Activated effector memory CD4-positive, alpha-beta T cell treated with anti-CD3 and anti-CD28 coated beads, Interleukin-2, amount 50 U/mL, for 16 hours (primary cell): ENCODE measurements at places on chromosomes 3 and 15.

DNA sequence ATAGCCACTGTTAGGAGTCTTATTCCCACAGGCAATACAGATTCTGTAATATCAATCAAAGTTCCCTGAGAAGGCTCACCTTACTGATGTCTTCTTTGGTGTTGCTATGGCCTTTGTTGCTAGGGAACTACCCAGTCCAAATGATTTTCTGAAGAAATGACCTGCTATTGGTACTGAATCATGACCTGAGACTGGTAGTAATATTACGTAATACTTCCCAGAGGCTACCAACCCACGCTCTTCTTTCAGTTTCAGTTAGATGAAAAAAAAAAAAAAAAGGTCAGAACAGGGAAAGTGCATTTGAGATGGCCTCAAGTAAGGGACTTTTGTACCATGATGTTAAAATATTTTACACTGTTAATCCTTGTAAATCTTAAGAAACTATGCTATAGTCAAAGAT lies 1092.5 kb upstream of the EPHA6 start:
- no peak for DNase-seq

DNA sequence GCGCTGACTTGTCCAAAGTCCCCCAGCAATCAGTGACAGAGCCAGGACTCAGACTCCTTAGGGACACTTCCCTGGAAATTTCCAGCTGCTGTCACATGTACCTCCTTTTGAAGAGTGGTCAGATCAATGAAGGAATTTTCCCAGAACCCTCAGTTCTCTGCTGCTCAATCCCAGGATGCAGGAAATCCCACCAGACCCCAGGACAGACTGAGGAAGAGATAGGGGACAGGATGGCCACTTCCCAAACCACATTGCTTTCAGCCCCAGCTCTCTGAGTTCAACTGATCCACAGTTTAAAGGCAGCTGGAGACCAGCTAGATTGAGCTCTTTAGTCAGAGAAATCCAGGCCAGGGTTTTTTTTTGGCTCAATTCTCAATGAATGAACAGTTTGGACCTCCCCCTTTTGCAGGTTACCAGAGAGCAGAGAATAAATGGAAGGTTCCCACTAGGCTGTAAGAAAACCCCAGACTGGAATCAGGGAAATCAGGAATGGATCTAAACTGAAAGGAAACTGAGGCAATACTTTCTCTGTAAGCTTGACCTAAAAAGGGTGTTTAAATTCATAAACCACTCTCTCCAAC lies 1.5 kb downstream of the CYP1A1 start:
- no peak for DNase-seq

- DNase-seq: no peak
Observed at GRCh38 chr3:143232981-143233380, 113.4 kb downstream of the CHST2 start.

- DNase-seq: no peak
Observed at GRCh38 chr3:195184716-195185421, 86.1 kb downstream of the XXYLT1 start.

- no peak for DNase-seq
Observed at GRCh38 chr3:107206945-107207344, 170.3 kb upstream of the CCDC54 start.

- DNase-seq: no peak
Observed at GRCh38 chr3:13588993-13589392, 40.1 kb downstream of the FBLN2 start.

DNA sequence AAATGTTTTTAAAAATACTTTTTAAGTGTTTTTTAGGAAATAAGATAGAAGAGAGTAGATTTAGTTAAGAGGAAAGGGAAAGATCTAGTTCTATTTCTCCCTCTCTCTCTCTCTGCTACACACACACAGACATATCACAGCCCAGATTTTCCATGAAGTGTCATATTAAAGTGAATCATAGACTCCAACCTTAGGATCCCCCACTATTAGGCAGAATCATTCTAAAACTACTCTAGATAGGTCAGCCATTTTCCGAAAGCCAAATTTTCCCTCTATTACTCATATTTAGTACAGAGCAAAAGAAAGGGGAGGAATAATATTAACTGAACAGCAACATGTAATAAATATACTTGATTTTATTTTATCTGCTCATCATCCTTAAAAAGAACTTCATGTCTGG lies 45.1 kb upstream of the RSL24D1 start:
- DNase-seq: no peak

- DNase-seq: no peak
Observed at GRCh38 chr3:191362524-191363090, 32.3 kb upstream of the UTS2B start.
